ENCODE measurements at places on chromosomes 16 and 17.

DNA sequence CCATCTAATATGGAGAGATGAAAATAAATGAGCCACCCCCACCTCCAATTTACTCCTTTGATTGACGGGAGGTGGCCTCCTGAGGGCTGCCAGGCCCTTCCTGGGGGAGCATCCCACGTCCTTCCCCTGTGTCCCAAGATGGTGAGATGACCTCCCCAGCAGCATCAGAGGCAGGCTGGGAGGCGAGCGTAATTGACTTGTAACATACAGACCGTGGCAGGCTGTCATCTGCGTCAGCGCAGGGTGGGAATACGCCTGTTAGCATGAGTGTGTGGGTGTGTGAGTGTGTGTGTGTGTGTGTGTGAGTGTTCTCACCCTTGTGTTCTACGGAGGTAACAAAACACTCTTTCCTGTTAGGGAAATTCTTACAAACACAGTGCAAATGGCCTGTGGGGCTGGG is 156.9 kb upstream of the CIBAR2 start:
- H3K36me3 ChIP-seq, result no peaks in the 10 kb centered on the region
- no peaks in the 10 kb centered on the region for H3K4me1 ChIP-seq
- no peak overlapping the region for H3K27ac ChIP-seq
- no peak for DNase-seq
- H3K4me3 ChIP-seq, result no peak overlapping the region

GRCh38 chr16:2437032-2437790 is 8.0 kb downstream of the CCNF start:
- no peak for DNase-seq
- H3K36me3 ChIP-seq, result peaks cover 29% of the 10 kb centered on the region
- no peak overlapping the region for H3K27ac ChIP-seq
- no peaks in the 10 kb centered on the region for H3K4me1 ChIP-seq
- no peak overlapping the region for H3K4me3 ChIP-seq

DNA sequence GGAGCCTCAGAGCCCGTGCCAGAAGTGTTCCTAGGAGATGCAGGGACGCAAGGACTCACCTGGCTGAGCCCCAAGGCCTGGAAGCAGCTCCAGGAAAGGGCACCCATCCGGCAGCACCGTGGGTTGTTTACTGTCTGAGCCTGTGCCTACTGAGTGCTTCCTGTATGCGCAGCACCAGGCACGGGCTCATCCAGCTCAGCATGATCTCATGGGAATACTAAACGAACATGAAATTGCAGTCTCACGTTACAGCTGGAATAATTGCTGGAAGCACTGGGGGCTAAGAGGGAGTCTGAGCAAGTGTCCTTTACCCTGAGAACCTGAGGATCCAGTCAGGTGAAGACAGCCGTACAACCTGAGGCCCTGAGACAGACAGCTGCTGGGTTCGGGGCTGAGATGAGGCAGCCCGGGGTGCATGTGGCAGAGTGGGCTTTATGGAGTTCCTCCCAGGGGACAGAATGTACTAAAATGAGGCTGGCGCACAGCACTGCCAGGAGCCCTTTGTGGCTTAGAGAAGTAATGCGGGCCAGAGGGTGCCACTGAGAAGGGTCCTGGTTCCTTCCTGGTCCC is 5.4 kb downstream of the CTRL start:
- H3K4me3 ChIP-seq, result no peak overlapping the region
- H3K4me1 ChIP-seq, result peaks cover 1% of the 10 kb centered on the region
- DNase-seq, result peak; percentile 36
- H3K27me3 ChIP-seq, result no peaks in the 10 kb centered on the region
- peaks cover 2% of the 10 kb centered on the region for H3K36me3 ChIP-seq
- no peak overlapping the region for H3K27ac ChIP-seq

DNA sequence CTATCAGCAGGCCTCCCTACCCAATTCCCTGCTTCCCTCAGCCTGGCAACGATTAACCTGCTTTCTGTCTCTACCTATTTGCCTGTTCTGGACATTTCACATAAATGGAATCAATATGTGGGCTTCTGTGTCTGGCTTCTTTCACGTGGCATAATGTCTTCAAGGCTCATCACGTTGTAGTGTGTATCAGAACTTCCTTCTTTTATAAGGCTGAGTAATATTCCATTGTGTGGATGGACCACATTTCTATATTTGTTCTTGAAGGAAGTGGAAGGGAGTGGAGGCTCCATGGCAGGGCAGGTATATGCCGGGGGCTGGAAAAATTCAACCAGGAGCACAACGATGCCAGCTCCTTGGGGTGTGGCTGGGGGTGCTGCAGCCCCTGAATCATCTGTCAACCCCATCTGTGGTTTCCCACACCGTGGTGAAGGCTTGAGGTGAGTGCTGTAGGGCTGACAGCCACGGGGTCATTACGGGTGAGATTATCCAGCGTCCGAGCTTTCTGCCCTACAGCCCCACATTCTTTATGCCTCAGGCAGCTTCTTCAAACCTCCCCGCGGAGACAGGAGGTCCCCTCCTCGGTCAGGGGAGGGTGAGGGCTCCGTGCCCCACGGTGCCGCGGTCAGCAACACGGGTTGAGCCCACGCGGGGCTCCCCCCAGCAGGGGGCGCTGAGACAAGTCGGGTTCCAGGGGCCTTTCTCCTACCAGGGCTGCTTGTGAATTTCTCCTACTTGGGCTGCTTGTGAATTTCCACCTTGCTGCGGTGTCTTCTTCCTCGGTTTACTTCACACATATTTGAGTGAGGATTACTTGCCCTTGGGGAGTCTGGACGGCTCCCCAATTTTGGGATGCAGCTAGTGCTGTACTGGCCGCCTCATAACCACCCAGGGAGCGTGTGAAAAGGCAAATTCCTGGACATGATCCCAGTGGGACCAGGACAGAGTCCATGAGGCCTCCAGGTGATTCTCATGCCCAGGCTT is 18.3 kb upstream of the WFIKKN2 start:
- no peaks in the 10 kb centered on the region for H3K36me3 ChIP-seq
- peaks cover 3% of the 10 kb centered on the region for H3K4me1 ChIP-seq
- H3K27me3 ChIP-seq, result no peaks in the 10 kb centered on the region
- no peak overlapping the region for H3K27ac ChIP-seq
- peak; percentile 38 for DNase-seq
- H3K4me3 ChIP-seq, result no peak overlapping the region

GRCh38 chr17:28860363-28860808 is 5.6 kb downstream of the ERAL1 start:
- H3K4me3 ChIP-seq, result no peak overlapping the region
- H3K27ac ChIP-seq, result no peak overlapping the region

GRCh38 chr16:88928405-88929090 is 48.5 kb downstream of the CBFA2T3 start:
- DNase-seq, result no peak
- no peaks in the 10 kb centered on the region for H3K4me1 ChIP-seq
- no peaks in the 10 kb centered on the region for H3K36me3 ChIP-seq
- no peak overlapping the region for H3K27ac ChIP-seq
- H3K27me3 ChIP-seq, result no peaks in the 10 kb centered on the region

DNA sequence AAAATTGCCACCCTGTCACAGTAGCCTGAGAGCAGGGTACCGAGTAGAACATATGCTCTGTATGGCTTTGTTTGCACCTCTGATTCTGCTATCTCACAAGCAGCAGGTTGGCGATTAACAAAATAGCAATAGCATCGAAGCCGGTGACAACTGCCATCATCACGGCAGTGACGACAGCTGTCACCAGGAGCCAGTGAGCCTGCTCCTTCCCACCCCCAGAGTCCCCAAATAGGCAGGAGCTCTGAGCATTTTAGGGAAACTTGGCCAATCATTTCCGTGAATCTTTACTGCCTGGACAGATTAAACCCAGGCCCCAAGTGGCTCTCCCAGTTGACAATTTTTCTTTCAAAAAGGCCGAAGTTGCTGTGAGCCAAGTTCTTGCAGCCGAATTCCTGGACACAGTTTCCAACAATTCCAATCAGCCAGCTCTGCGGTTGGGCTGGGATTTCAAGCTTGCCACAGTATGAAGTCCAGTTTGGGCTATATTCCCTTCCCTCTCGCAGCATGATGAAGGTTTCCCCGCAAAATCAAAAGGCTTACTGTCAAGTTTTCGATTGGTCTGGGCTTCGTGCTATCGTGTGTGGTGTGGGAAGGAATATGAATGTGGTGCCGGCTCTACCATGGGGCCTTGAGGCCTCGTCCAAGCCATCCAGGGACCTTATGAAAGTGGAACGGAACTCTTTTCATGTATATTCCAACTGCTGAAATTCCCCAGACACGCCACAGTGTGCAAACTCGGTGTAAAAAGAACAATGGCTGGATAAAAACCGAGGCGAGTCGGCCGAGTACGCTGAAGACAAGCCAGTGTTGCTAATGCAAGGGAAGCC is 186.6 kb downstream of the C16orf78 start:
- no peaks in the 10 kb centered on the region for H3K36me3 ChIP-seq
- H3K27ac ChIP-seq, result no peak overlapping the region
- no peaks in the 10 kb centered on the region for H3K27me3 ChIP-seq

DNA sequence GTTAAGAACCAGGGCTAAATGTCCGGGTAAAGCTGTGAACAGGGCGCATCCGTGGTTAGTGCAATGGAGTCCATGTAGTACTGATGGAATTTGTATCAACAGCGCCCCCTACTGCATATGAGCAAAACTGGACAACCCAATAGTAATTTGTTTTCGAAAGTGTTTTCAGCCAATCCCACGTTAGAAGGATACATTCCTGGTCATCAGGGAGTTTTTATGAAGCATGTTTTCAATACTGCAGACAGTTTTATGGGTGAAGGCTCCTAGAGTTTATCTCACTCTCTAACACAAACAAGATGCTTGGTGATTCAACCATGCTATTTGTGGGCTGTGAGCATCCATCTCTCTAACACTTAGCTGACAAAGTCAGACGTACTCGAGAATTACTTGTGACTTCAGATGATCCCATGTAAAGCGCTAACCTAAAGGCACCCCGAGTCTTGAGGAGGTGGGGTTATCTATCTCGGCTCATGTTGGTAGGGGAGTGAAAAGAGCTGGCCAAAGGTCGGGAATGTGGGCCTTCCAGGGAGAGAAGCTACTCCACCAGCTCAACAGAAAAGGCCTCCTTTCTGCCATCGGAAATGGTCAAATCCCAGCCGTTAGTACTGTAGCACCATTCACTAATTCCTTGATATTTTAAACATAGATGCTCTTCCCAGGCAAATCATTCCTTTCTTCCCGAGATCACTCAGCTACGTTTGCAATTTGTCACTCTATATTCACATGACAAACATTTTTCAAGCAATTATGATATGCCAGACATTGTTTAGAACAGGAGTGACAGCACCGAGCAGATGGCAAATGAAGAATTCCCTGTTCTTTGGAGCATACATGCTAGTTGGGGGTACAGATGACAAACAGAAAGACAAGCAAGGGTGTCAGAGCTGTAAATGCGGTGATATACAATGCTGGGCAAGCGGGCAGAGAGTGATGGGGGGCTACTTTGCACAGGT is 46.9 kb upstream of the HNF1B start:
- H3K27me3 ChIP-seq, result no peaks in the 10 kb centered on the region
- H3K4me1 ChIP-seq, result no peaks in the 10 kb centered on the region
- DNase-seq, result peak; percentile 59
- H3K36me3 ChIP-seq, result no peaks in the 10 kb centered on the region

DNA sequence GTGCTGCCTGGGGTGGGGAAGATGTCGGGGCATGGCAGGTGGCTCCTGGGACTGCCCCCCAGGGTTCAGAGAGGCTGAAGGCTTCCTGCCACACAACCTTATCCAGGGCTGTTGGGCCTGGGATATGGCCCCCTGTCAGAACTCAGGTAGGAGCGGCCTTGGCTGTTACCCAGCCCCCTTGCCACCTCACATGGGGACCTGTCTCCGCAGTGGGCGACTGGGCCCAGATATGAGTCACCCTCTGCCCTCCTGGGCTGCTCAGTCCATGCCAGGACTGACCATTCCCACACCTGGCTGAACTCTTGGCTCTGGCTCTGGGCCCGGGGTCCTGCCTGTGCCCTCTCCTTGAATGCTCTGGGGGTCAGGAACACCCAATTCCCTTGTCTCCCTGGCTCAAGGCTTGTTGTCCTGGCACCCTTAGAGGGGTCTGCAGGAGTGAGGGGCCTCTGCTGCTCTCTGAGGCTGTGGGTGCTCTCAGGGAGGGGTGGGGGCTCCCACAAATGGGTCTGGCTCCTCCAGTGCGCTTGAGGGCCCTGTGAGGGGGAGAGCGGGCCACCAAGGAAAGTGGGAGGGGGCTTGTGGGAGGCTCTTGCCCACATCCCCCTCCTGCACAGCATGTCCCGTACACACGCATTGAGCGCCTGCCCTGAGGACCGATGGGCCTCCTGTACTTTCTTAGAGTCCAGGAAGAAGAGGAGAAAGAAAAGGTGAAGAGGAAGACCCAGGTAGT is 36.0 kb downstream of the LGALS9 start:
- no peak overlapping the region for H3K27ac ChIP-seq
- DNase-seq, result no peak
- no peaks in the 10 kb centered on the region for H3K4me1 ChIP-seq
- H3K4me3 ChIP-seq, result no peak overlapping the region
- no peaks in the 10 kb centered on the region for H3K27me3 ChIP-seq

DNA sequence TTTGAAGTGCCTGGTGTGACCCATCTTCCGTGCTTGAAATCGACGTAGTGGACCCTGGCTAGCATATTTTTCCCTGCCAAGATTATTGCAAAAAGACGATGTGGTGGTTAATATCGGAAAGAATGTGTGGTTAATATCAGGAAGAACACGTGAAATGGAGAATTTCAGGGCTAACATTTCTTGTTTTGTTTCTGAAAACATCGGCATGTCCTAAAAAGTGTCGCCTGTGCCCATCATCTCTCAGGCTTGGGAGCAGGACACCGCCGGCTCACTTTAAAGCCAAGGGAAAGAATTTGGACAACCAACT is 345 bp upstream of the DCXR start:
- no peak for DNase-seq
- H3K4me3 ChIP-seq, result no peak overlapping the region
- H3K27ac ChIP-seq, result no peak overlapping the region
- H3K36me3 ChIP-seq, result no peaks in the 10 kb centered on the region
- H3K4me1 ChIP-seq, result no peaks in the 10 kb centered on the region

- no peak overlapping the region for H3K27ac ChIP-seq
- peak; percentile 44 for DNase-seq
- H3K4me3 ChIP-seq, result no peak overlapping the region
- no peaks in the 10 kb centered on the region for H3K4me1 ChIP-seq
- no peaks in the 10 kb centered on the region for H3K36me3 ChIP-seq
- H3K27me3 ChIP-seq, result no peaks in the 10 kb centered on the region
Observed at GRCh38 chr17:60586288-60586974, 13.6 kb upstream of the PPM1D start.

DNA sequence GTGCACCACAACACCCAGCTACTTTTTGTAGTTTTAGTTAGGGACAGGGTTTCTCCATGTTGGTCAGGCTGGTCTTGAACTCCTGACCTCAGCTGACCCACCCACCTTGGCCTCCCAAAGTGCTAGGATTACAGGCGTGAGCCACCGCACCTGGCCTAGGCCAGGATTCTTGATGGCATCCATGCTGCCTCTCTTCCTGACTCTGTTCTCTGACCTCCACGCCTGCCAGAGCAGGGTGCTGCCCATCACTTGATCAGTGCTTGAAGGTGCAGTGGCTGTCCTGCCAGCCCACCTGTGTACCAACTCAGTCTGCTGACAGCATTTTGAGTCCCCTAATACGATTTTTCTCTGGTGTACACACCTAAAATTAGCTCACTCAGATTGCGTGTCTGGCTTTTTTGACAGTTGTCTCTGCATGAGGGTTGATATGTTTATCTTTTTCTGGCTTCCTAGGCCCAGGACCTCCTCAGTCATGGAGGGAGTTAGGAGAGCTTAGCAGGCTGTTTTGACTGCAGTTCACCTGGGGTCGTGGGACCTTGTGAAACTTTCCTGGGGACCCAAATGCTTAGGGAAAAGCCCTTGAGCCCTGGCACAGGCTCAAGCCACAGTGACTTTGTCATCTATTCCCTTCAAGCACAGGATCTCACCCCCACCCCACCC is 5.9 kb downstream of the HAS3 start:
- peaks cover 5% of the 10 kb centered on the region for H3K4me1 ChIP-seq
- no peaks in the 10 kb centered on the region for H3K27me3 ChIP-seq
- H3K36me3 ChIP-seq, result no peaks in the 10 kb centered on the region
- H3K4me3 ChIP-seq, result no peak overlapping the region
- DNase-seq, result no peak
